ENCODE measurements at places on chromosomes 3 and 15.

DNA sequence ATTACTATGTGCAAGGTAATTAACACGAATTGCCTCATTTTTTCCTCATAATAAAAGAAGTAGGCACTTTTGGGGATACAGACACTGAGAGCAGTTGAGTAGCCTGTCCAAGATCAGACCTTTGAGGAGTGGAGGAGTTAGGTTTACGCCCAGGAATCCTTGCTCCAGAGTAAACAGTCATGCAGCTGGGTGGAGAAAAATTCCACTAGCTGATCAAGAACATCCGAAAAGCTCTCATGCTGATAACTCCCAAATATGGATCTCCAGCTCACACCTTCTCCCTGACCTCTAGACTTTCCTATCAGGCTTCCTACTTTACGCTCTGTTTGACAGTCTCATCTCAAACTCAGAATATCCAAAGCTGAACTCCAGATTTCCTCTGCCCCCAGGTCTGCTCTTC, 53.3 kb downstream of the ST6GAL1 start:
- DNase-seq = no peak

- no peak for DNase-seq
These were observed 35.7 kb upstream of the BLM start for GRCh38 chr15:90681480-90681879.

- DNase-seq = peak; percentile 75
These were observed 17.8 kb upstream of the ERICH6 start for GRCh38 chr3:150721285-150722130.

DNA sequence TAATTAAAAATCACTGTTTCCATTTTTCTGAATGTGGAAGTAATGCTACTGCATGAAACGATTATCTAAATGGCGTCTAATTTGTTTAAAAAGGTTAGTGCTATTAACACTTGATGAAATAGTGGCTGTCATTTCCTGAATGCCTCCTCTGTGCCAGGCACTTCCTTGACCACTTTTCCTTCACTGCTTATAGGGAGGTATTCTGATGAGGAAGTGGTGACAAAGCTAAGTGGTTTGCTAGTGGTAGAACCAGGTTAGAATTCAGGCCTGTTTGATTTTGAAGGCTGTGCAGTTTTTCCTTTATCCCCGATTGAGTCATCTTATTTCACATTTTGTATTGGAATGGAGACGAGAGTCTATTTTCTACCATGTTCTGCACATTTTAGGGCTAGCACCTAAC, 119.0 kb downstream of the USP13 start:
- DNase-seq = no peak

- DNase-seq = no peak
These were observed 107.6 kb upstream of the BFSP2 start for GRCh38 chr3:133292296-133292695.

DNA sequence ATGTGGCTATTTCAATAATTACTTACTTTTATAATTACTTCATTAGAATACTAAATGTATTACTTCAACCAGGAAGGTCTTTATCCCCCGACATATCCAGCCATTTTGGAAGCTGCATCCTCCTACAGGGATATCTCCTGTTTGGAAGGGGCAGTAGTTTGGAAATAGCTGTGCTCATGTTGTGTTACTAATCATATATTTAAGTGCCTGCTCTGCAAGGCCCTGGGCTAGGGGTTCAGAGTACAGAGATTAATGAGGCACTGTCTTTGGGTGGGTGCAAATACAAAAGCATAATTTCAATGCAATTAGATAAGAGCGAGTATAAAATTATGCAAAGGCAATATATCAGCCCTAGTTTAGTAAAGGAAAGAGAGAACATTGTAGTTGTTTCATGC, 146.3 kb upstream of the RARB start:
- no peak for DNase-seq

- DNase-seq = no peak
These were observed 482.5 kb upstream of the TBL1XR1 start for GRCh38 chr3:177679568-177680471.

- DNase-seq = no peak
These were observed 120.1 kb downstream of the LIPC start for GRCh38 chr15:58551764-58552504.

DNA sequence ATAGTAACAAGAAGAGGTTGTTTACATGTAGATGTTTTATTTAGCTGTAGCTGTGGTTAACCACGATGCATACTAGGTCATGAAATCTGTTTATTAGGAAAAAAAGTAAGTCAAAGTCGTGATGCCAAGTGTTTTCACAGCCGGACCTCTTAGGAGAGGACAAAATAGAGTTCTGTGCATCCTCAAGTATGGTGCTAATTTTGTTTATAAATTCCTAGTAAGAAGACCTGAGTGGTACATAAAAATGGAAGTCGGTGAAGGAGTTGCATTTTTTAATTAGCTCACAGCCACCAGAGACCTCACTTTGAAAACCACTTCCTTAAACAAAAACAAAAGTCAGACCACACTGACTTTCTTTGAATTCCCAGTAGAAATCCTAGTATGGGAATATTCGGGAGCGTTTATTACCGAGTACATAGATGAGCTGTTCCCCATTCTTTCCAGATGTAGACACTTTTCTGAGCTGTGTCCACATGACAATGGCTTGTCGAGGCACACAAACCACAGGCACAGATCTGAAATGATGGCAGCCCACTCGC, 143.6 kb upstream of the UBE2E1 start:
- no peak for DNase-seq

- DNase-seq = no peak
These were observed 120.0 kb downstream of the ATP1B3 start for GRCh38 chr3:141996437-141996836.

DNA sequence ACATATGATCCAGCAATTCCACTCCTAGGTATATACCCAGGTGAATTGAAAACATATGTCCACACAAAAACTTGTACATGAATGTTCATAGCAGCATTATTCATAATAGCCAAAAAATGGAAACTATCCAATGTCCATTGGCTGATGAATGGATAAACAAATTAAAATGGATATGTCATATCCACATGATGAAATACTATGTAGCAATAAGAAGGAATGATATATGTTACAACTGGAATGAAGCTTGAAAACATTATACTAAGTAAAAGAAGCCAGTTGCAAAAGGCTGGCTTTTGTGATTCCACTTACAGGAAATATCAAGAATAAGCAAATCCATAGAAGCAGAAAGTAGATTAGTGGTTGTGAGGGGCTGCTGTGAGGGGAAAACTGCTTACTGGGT, 33.7 kb downstream of the BNC1 start:
- DNase-seq = no peak

GRCh38 chr3:126582311-126582710, 23.6 kb upstream of the C3orf22 start:
- DNase-seq = no peak

- no peak for DNase-seq
These were observed 340.2 kb upstream of the CBLB start for GRCh38 chr3:106208967-106209366.

- DNase-seq = no peak
These were observed 46.5 kb downstream of the PSMD6 start for GRCh38 chr3:63976872-63977200.

- DNase-seq = peak; percentile 11
These were observed 4.5 kb downstream of the SERPINI2 start for GRCh38 chr3:167469381-167469780.

DNA sequence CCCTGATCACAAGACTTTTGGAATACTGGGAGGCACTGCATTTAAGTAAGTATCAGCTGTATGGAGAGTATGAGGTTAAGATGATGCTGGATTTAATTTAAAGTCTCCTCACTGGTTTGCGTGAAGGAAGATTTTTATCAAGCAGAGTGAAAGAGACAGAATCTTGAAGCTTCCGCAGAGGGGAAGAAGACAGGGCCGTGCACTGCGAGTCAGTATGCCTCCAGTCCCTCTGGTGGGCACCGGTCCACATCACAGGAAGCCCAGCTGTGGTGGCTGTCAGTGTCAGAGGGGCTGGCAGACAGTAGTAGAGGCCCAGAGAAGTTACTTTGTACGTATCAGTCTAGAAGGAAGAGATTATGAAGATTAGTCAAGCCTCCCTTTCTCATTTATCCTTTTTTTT, 379.0 kb upstream of the TPRG1 start:
- DNase-seq = peak; percentile 52

- no peak for DNase-seq
These were observed 90.7 kb downstream of the ATP8B4 start for GRCh38 chr15:50028326-50028725.

GRCh38 chr3:49813497-49814174, at the start of gene UBA7:
UBA7 (minus strand) TSS chr3:49813953; CDS start chr3:49813787, 166 bp downstream.
- peak; percentile 61 for DNase-seq

DNA sequence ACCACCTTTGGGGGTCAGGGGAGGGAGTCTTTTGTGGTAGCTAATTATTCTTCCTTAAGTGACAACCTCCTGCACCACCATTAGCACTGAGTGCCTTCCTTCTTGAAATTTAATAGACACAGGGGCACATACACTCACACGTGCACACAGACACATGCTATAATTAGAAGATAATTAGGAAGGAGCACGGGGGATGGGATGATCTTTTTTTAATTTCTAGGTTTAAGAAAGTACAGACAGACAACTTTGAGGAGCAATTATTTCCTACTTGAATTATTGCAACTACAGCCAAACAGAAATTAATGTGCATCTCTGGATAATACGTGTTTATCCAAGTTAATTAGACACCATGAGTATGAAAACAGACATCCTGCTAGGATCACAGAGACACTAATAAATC, 44.8 kb upstream of the GUCA1C start:
- no peak for DNase-seq

DNA sequence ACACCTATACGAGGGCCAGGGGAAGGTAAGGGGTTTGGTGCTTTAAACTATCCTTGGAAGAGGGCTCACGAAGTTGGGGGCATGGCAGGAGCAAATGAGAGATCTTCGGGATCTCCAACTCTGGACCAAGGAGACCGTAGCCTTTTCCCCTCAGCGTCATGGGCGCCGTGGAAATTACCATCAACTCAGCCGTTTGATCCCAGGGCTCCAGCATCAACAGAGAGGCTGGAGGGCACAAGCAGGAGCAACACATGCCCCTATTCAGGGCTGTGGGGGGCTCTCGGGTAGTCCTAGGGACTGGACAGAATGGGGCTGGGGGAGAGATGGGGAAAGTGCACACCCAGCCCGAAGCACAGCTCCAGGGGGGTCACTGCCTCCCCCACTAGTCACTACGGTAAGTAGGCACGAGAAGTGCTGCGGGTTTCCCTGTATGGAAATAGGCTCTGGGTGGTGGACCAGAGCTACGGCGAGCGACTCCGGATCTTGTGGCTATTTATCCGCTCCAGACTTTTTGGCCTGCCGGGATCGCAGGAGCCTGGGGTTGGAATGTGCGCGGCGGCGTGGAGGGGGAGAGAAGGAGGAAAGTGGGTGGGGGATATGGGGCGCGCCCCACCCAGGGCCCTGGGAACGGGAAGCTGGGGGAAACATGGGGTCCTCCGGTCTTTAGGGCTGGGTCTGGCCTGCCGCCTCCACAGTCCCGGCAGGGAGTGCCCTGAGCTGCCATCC, 539 bp upstream of the LAMB2 start:
- DNase-seq = peak; percentile 78

- DNase-seq = no peak
These were observed 13.3 kb downstream of the ITIH4 start for GRCh38 chr3:52817221-52817620.

DNA sequence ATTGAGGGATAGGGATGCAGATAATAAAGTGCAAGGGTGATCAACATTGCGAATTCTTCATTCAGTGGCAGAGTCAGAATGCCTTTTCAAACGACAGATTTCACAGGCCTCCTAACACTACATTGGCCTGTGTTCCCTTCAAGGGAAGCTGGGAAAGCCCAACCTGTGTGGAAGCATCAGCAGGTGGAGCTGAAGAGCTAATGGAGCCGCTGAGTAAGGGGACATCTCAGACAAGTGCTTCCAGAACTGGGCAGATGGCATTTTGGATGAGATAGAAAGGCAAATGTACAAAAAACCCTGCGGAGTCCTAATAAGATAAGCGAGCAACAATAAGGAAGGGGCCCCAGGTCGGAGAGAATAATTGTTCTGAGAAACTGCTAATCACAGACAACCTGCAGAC, 8.5 kb upstream of the SLC24A5 start:
- no peak for DNase-seq

- DNase-seq = no peak
These were observed 166.0 kb upstream of the EIF1B start for GRCh38 chr3:40143283-40144090.

DNA sequence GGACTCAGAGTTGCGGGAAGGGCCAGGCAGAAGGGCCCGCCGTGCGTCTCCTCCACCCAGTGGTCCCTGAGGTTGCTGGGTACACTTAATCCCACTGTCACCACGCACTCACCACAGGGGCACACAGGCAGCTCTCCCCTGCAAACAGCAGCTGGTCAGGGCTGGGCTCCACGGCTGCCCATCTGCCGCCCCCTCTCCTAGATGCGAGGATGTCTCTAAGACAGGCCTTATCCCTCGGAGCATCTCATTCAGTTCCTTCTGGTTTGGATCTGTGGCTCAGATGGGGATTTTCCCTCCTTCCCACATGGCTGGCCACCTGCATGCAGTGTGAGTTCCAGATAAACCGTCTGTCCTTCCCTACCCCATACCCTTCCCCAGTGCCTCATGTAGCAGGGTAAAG, 26.3 kb downstream of the MRPS11 start:
- DNase-seq = no peak

DNA sequence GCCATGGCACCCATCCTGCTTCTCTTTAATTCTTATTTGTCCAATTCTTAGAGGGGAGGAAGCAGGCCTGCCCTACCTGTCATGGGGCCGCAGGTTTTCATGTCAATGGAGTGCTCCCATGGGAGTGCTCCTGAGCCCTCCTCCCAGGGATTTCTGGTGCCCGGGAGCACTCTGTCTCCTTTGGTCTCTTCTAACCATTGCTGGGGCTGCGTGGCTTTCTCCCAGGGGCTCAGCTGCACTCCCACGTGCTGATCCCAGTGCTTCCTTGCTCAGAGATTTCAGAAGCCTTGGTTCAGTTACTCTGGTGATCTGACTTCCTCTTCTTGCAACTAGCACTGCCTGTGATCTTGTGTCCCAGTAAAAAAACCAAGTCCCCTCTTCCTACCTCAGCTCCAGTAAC, 68.0 kb upstream of the ARL8B start:
- no peak for DNase-seq

DNA sequence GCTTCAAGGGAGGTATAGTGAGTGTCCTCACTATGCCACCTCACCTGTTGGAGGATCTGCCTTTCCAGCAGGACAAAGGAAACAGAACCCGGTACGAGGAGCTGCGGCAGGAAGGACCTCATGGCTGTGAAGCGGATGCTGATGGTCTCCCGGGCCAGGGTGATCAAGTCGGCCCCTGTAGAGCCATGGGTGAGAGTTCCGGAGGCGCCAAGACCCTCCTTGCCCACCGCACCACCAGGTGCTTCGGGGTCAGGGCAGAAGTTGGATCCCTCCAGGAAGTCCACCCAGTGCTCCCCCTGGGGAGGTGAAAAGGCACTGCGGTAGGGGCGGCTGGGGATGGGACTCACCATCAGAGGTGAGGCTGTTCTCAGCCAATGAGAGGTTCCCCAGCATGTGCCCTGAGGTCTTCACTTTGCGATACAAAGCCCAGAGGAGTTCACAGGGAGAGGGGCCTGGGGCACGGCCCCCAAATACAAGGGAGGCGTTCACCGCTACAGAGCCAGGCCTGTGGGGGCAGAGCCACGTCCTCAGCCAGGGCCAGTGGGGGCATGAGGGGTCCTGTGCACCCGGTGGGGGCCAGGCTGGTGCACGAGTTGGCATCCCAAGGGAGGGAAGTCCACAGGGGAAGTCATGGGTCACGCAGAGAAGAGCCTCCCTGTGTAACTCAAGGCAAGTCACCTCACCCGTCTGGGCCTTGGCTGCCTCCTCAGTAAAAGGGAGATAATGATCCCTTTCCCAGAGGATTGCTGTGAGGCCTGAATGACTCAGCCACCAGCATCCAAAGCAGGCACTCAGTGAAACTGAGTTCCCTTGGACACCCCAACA, 27.7 kb downstream of the C15orf39 start:
- DNase-seq = no peak

All from midbrain (tissue), 1 donor.